ENCODE measurements at places on chromosomes 4 and X. TPM values are rescaled to one million over a fixed set of nuclear protein-coding genes. Genes with fewer than 3 reads are reported as not detected.

POU4F2 gene
- total RNA-seq: not detected

DNA sequence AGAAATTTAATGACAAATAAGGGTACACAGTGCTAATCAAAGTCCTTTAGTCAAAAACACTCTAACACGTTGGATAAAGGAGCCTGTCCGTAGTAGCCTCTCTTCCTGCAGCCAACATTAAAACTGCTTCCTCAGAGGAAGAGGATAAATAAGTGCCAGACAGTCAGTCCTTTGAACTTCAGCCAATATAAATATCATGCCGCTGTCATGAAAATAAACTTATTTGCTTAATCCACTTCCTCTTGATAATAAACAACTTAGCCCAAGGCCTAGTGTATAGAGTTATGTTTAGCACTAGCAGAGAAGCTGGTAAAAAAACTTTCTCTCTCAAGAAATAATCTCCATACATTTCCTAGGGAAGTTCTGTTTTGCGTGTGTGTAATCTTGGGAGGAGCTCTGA is 196.7 kb downstream of the HS3ST1 start:
- H3K36me3 ChIP-seq: no peaks in the 10 kb centered on the region
- H3K4me3 ChIP-seq: no peak overlapping the region
- no peak overlapping the region for H3K27ac ChIP-seq
- peaks cover 11% of the 10 kb centered on the region for H3K4me1 ChIP-seq
- H3K27me3 ChIP-seq: no peaks in the 10 kb centered on the region

DNA sequence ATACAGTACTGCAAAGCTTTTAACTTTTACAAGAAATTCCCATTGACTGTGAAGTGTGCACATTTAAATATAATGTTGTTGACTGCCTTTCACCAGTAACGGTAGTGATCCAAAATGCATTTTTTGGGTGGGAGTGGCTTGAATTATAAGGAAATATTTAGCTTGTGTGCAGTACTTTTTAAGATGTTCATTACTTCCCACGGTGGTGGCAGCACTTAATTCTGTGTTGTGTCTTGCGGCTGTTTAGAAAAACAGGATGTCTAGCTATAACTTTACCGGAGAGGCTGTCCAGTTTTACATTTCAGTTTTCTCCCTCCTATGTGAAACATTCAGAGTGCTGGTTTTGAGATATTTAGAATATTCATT is 1.7 kb downstream of the TMEM131L start:
- H3K27me3 ChIP-seq: no peaks in the 10 kb centered on the region
- H3K27ac ChIP-seq: peak overlapping the region; percentile 96
- peaks cover 13% of the 10 kb centered on the region for H3K36me3 ChIP-seq
- peaks cover 65% of the 10 kb centered on the region for H3K4me1 ChIP-seq

RTL3 gene
- not detected for total RNA-seq

USP17L15 gene
- not detected for total RNA-seq

GRCh38 chr4:25096251-25096980 is 63.8 kb downstream of the SEPSECS start:
- H3K36me3 ChIP-seq: no peaks in the 10 kb centered on the region
- H3K4me1 ChIP-seq: no peaks in the 10 kb centered on the region
- DNase-seq: peak; percentile 31
- H3K4me3 ChIP-seq: no peak overlapping the region
- H3K27ac ChIP-seq: no peak overlapping the region
- no peaks in the 10 kb centered on the region for H3K27me3 ChIP-seq

DNA sequence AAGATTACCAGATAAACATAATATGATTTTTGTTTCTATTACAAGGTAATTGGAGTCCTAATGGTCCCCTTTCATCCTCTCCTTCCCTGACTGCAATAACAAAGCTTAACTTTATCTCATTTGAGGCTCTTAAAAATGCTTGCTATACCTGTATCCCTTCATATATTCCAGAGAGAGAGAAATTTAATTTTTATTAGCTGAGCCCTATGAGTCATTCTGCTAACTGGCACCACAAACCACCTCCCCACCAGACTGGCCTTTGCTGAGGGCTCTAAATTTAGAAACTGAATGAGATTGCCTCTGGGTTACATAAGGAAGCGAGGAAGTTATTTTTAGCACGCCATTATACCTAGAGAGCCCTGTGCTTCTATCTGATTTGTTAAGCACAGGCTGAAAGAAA is 27.4 kb downstream of the CBLL2 start:
- no peak overlapping the region for H3K27ac ChIP-seq
- H3K27me3 ChIP-seq: peaks cover 5% of the 10 kb centered on the region
- DNase-seq: no peak
- no peaks in the 10 kb centered on the region for H3K4me1 ChIP-seq
- H3K4me3 ChIP-seq: no peak overlapping the region

- H3K36me3 ChIP-seq: no peaks in the 10 kb centered on the region
- H3K4me1 ChIP-seq: no peaks in the 10 kb centered on the region
- DNase-seq: no peak
- peaks cover 25% of the 10 kb centered on the region for H3K27me3 ChIP-seq
Measured at GRCh38 chrX:15631637-15632036, 30.9 kb upstream of the ACE2 start.

DNA sequence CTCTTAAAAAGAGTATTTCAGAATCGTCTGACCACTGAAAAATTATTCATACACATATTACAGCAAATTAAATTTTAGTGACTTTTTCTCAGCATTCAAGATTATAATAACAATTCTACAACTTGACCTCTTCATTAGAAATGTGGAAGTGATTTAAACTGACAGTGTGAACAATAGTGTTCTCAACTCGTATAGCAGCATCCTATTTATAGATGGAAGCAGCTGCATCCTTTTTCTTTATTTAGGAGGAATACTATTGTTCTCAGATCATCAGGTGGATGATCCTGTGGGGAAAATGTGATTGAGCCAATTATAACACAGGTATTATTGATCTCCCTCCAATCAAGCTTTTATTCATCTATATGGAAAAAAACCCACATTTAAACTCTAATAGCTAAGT is 56.7 kb downstream of the RAPGEF2 start:
- no peaks in the 10 kb centered on the region for H3K4me1 ChIP-seq
- H3K36me3 ChIP-seq: no peaks in the 10 kb centered on the region
- no peaks in the 10 kb centered on the region for H3K27me3 ChIP-seq
- H3K27ac ChIP-seq: no peak overlapping the region

DNA sequence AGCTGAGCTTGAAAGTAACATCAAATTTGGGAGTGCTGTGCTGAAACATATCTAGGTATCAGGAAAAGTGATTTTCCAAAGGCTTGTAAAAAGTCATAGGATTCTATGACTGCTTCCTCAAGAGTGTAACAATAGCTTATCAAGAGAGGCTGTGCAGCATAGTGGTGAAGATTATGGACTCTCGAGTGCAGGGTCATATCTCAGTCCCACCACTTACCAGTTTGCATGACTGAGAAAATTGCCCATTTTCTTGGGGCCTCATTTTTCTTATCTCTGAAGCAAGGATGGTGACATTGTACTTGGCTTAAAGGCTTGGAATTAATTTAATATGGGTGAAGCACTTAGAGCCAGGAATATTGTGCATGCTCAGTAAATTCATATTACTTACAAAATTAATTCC is 57.2 kb downstream of the AFF1 start:
- no peak overlapping the region for H3K4me3 ChIP-seq
- no peak for DNase-seq
- H3K27me3 ChIP-seq: no peaks in the 10 kb centered on the region
- H3K27ac ChIP-seq: no peak overlapping the region
- no peaks in the 10 kb centered on the region for H3K36me3 ChIP-seq
- H3K4me1 ChIP-seq: no peaks in the 10 kb centered on the region

GRCh38 chr4:101911616-101912015 is 121.1 kb downstream of the BANK1 start:
- no peak overlapping the region for H3K27ac ChIP-seq
- H3K4me3 ChIP-seq: no peak overlapping the region
- H3K27me3 ChIP-seq: no peaks in the 10 kb centered on the region
- peaks cover 30% of the 10 kb centered on the region for H3K36me3 ChIP-seq
- H3K4me1 ChIP-seq: no peaks in the 10 kb centered on the region

- H3K27ac ChIP-seq: peak overlapping the region; percentile 73
- H3K36me3 ChIP-seq: no peaks in the 10 kb centered on the region
- H3K27me3 ChIP-seq: no peaks in the 10 kb centered on the region
- H3K4me1 ChIP-seq: peaks cover 17% of the 10 kb centered on the region
- DNase-seq: no peak
Measured at GRCh38 chr4:88609387-88609786, 17.1 kb downstream of the HERC3 start.

ZNF732 gene
- not detected for total RNA-seq

MAMLD1 gene
- total RNA-seq: 4.4 TPM

DNA sequence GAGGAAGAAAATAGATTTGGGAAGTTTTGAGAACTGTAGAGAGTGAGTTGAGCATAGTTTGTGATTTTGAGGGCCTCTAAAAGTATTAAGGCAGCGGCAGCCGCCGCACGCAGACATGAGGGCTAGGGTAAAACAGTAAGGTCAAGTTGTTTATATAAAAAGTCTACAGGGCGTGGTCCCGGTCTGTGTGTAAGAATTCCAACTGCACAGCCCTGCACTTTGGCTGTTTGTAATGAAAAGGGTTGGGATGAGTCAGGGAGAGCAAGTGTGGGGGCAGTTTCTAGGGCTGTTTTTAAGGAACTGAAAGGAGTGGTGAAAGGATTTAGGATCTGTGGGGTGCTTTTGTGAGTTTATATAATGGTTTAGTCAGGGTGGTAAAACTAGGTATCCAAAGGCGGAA is 55.0 kb downstream of the BEX3 start:
- no peak for DNase-seq
- H3K4me1 ChIP-seq: no peaks in the 10 kb centered on the region
- no peaks in the 10 kb centered on the region for H3K36me3 ChIP-seq
- no peak overlapping the region for H3K4me3 ChIP-seq
- no peak overlapping the region for H3K27ac ChIP-seq

GRCh38 chr4:78551420-78552351 is at the start of gene ANXA3:
Gene ANXA3 (plus strand): TSS chr4:78551770. CDS start chr4:78554474, 2,704 bp downstream.
- peak within 1 kb of the TSS; percentile 89 for H3K27ac ChIP-seq
- no peaks in the 10 kb centered on the region for H3K36me3 ChIP-seq
- peaks cover 18% of the 10 kb centered on the region for H3K27me3 ChIP-seq
- peak; percentile 89 for DNase-seq
- H3K4me1 ChIP-seq: no peaks in the 10 kb centered on the region

DNA sequence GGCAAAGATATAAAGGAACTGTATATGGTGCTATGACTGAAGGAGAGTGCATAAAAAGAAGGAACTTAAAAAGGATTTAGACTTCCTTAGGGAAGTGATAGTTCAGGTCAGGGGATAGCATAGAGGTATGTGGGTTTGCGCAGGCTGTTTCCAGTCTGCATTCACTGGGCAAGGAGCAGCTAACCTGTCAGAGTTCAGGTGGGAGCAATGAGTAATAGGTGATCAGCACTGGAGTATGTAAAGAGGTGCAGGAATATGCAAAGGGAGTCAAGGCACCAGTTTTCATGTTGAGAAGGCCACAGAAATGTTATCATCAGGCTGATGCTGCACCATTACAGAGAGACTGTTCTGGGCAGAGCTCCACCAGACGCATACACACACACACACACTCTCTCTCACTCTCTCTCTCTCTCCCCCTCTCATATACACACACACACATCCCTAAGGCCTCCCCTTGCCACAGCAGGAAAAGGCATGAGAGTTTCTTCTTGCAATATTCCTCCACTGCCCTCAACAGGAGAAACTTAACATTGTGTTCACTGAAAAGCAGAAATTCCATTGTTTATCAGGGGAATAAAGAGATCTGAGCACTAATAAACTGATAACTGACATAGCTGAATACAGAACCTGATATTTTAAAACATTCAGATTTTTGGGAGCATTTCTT is 256.4 kb upstream of the GRID2 start:
- no peaks in the 10 kb centered on the region for H3K27me3 ChIP-seq
- no peaks in the 10 kb centered on the region for H3K4me1 ChIP-seq
- H3K4me3 ChIP-seq: no peak overlapping the region
- H3K27ac ChIP-seq: no peak overlapping the region
- no peaks in the 10 kb centered on the region for H3K36me3 ChIP-seq

TCEAL2 gene
- 3.7 TPM for total RNA-seq

GRCh38 chr4:77994194-77994721 is 62.9 kb upstream of the FRAS1 start:
- no peaks in the 10 kb centered on the region for H3K36me3 ChIP-seq
- no peak overlapping the region for H3K27ac ChIP-seq
- H3K27me3 ChIP-seq: no peaks in the 10 kb centered on the region
- H3K4me1 ChIP-seq: no peaks in the 10 kb centered on the region
- no peak for DNase-seq

COL4A5 gene
- 13.4 TPM for total RNA-seq

CPE gene
- 5.2 TPM for total RNA-seq

UPF3B gene
- 7.6 TPM for total RNA-seq

WNK3 gene
- total RNA-seq: 1.0 TPM

- no peaks in the 10 kb centered on the region for H3K27me3 ChIP-seq
- H3K4me1 ChIP-seq: no peaks in the 10 kb centered on the region
- no peak overlapping the region for H3K4me3 ChIP-seq
Measured at GRCh38 chrX:17046478-17047097, 100.1 kb downstream of the REPS2 start.

PSAPL1 gene
- total RNA-seq: not detected

GRCh38 chrX:102714994-102715393 is 2.7 kb downstream of the GPRASP2 start:
- no peaks in the 10 kb centered on the region for H3K27me3 ChIP-seq
- no peak overlapping the region for H3K27ac ChIP-seq
- no peaks in the 10 kb centered on the region for H3K36me3 ChIP-seq
- no peaks in the 10 kb centered on the region for H3K4me1 ChIP-seq

SLC7A11 gene
- 1.3 TPM for total RNA-seq

- no peak overlapping the region for H3K27ac ChIP-seq
- DNase-seq: no peak
- no peaks in the 10 kb centered on the region for H3K4me1 ChIP-seq
- H3K36me3 ChIP-seq: no peaks in the 10 kb centered on the region
- no peak overlapping the region for H3K4me3 ChIP-seq
- no peaks in the 10 kb centered on the region for H3K27me3 ChIP-seq
Measured at GRCh38 chrX:101774340-101774739, 114.7 kb upstream of the ARMCX2 start.

Measured in spleen (tissue), 13 donors.